ENCODE measurements at places on chromosomes 2 and 18.
A peak's percentile ranks its signal among the peaks of the same experiment; 100 is the strongest.

DNA sequence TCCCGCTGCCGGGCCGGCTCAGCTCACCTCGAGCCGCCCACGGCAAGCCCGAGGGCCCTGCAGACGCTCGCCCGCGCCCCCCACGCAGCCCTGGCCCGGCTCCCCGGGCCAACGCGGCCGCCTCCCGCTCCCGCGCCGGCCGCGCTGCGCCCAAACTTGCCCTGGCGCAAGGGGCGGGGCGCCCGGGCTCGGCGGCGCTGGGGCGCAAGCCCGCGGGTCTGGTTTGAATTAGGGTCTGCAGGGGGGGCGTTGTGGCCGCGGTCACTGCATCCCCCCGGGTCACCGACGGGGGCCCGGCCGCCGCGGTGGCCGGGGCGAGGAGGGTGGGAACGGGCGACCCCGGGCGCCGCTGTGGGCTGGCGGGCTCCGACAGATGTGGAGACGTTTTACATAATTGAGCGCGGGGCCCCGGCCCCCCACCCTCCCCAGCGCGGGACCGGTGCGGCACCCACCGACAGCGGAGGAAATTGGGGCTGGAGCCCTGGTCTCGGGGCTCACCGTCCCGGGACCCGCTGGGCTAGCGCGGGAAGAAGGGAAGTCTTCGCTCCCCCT is 690 bp downstream of the SDC1 start:
- no peak for DNase-seq

DNA sequence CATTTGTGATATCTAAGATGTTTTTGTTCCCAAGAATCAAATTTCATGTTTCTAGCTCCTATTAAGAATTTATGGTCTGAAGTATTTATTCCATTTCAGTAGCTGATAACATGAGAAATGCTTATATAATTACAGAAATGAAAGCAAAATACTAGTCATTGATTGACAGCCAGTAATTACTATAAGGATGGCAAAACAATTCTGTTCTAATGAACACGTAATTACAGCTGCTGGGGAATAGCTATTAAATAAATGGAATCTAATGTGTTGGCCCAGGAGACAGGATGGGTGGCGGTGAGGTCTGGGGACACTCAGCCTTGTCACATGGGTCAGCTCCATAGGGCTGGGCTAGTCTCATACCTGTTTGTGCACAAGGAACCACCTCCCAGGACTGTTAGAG is 263.5 kb downstream of the FHOD3 start:
- peak; percentile 90 for DNase-seq

DNA sequence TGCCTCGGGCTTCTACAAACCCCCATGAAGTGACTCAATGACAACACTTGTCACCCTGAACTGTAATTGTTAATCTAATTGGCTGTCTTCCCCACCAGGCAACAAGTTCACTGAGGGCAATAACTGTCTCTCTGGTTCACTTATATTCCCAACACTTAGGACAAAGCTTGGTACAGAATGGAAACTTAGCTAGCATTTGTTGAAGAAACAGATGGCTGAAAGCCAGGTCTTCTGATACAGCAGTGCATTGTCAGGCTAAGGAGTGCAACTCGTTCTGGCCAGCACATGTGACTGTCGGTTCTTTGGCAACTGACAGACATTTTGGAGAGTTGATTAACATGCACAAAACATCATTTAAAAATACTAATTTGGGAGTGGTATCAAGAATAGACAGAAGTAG is 14.6 kb upstream of the DNAJC27 start:
- no peak for DNase-seq

DNA sequence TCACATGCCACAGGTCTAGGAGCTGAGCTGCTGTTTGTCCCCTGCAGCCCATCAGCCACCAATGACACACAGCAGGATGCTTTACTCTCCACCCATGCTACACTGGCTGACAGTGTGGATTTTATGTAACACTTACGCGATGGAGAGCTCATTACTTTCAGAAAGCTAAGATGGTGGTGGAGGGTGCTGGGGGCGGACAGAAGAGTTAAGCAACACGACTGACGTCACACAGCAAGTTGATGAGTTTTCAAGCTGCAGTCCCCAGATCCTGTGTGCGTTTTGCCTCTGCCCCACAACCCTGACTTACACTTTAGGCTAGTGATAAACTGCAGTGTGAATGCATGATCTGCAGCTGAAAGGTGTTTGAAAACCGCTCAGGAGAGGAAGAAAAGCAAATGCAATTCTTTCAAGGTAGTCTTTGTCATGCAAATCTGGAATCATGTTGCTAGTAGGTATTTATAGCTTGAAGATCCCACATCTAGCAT is 42.4 kb downstream of the MRPS5 start:
- DNase-seq: no peak

GRCh38 chr2:61165946-61166345 is 4.0 kb downstream of the C2orf74 start:
- DNase-seq: no peak

GRCh38 chr2:60708630-60709320 is 47.3 kb upstream of the PAPOLG start:
- DNase-seq: no peak

GRCh38 chr2:241340631-241341163 is 15.4 kb upstream of the FARP2 start:
- DNase-seq: no peak

DNA sequence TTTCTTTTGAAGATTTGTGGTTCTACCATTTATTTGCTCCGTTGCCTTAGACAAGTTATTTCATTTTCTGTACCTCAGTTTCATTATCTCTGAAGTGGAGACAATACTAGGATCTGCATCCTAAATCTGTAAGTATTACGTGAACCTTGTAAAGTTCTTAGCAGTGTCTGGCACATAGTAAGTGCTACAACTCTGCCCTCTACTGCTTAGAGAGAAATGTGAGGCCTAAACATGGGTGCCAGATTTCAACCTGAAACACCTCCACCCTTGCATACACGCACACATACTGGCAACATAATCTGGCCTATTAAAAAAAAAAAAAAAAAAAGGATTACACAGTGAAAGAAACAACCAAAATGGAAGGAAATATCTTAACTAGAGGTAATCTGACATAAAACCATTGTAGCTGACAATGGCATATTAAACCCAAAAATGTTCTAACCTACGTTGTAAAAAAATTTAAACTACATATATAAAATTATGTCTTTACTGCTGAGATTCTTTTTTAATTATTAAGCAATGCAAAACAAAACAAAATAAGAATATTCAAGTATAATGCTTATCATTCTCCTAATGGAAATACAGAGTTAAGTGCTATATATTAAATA is 132.6 kb downstream of the MAP2 start:
- DNase-seq: no peak

DNA sequence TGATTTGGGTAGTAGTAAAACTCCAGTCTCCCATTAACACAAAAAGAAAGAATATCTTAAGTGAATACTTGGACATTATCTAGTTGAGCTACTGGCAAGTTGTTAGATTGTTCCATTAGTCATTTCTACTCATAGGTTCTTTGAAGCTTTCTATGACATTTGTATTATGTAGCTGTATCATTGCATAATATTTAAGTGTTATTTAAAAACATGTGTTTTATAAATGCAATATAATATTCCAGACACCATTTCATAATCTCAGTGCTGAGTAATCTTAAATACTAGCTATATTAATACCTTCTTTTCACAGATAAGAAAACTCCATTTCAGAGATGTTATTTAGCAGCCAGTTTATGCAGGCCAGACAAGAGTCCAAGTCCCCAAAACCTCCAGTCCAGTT is 271.9 kb downstream of the NCKAP5 start:
- no peak for DNase-seq

- no peak for DNase-seq
Measured at GRCh38 chr2:148593421-148593820, 51.1 kb upstream of the EPC2 start.
